Neural crest cell (in vitro differentiated cells): ENCODE measurements at places on chromosomes 2 and 18. TPM values are rescaled to one million over a fixed set of nuclear protein-coding genes. Genes with fewer than 3 reads are reported as not detected.

Gene CIB4
- total RNA-seq = not detected in 2 replicates

Gene CTAGE1
- total RNA-seq = not detected in 2 replicates

DNA sequence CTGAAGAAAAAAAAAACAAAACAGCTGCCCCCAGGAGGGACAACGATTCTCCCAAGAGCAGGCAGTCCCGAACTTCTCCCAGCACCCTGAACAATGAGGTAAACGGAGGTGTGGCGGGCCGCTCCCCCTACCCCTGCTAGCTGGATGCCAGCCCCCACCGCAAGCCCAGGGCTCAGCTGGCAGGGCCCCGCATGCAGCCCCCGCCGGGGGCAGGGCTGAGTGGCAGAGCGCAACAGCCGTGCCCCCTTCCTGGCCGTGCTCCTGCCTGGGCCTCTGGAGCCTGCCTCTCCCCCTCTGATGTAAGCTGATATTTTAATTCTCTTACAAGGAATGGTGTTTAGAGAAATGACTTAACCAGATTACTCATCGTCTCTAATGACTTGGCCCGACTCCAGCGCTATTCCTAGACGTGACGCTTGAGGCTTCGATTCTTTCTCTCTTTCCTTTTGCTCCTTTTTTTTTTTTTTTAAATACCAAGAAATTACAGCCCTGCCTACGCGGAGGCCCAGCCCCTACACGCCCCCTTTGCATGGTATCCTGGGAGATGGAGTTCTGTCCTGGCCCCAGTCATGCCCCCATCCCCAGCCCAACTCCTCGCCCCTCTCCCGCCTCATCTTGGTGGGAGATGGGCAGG, 4.6 kb upstream of the ARID5A start:
- no peak overlapping the region for H3K27ac ChIP-seq
- no peak for DNase-seq
- H3K4me3 ChIP-seq = peak overlapping the region; percentile 80
- no peaks in the 10 kb centered on the region for H3K36me3 ChIP-seq
- peaks cover 27% of the 10 kb centered on the region for H3K4me1 ChIP-seq

DNA sequence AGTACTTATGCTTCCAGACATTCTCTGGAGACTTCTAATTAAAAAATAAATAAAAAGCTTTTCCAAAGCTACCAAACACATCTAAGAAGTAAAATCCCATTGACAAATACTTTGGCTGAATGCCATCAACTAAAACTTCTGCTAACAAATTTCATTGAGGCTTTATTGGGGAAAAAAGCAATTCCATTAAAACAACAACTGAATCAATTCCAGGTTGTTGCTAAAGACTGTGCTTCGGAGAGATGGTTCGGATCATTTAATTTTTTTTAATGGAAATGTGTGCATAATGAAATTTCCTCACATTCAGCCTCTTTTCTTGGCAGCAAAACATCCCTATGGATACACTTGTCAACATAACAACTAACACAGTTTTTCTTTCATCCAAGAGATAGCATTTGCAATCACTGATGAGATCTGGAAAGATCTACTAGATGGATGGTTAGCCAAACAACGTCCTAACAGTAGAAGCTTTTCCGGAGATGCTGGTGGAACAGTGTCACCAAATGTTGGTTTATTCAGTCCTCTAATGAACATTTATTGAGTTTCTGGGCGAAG, 446.1 kb upstream of the FAM98A start:
- DNase-seq = no peak
- H3K4me1 ChIP-seq = no peaks in the 10 kb centered on the region
- no peak overlapping the region for H3K4me3 ChIP-seq
- no peaks in the 10 kb centered on the region for H3K36me3 ChIP-seq
- H3K27me3 ChIP-seq = no peaks in the 10 kb centered on the region

DNA sequence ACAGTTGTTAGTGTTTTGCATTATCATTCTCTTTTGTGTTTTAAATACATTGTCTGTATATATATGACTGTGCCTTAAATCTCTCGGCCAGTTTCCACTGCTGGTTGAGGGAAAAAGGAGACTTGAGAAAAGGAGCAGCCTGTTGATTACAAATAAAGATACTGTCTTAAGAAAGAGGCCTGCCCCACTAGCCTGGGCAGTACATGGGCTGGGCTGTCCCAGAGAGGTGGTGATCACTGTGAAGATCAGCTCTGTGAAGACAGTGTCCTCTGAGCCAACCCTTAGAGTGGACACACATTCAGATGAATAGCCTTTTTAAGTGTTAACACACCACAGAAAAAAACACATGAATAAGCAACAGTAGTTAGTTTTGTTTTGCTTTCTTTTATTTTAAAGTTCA, 10.0 kb upstream of the OTX1 start:
- H3K27me3 ChIP-seq = peaks cover 43% of the 10 kb centered on the region
- H3K4me3 ChIP-seq = no peak overlapping the region
- no peak for DNase-seq

DNA sequence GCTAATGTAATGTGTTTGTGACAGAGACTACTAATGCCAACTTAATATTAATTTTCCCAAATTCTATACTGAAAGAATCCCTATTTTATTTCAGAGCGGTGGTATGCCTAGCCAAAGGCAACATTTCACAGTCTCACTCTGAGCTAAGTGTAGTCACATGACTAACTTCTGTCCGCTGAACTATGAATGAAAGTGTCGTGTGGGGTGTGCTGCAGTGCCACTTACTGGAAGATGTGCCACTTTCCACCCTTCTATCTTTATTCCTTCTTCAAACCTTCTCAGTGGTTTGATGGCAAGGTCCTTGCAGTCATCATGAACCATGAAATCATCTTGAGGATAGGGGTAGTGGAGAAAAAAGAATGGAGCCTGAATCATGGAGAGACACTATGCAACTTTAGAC, 47.3 kb upstream of the C1D start:
- H3K27me3 ChIP-seq = no peaks in the 10 kb centered on the region
- H3K27ac ChIP-seq = no peak overlapping the region
- H3K36me3 ChIP-seq = peaks cover 3% of the 10 kb centered on the region
- no peak for DNase-seq
- no peaks in the 10 kb centered on the region for H3K4me1 ChIP-seq
- H3K4me3 ChIP-seq = no peak overlapping the region

- H3K27me3 ChIP-seq = no peaks in the 10 kb centered on the region
- H3K36me3 ChIP-seq = no peaks in the 10 kb centered on the region
- peaks cover 17% of the 10 kb centered on the region for H3K4me1 ChIP-seq
- DNase-seq = no peak
- no peak overlapping the region for H3K4me3 ChIP-seq
Measured at GRCh38 chr2:134262684-134263083, 8.8 kb downstream of the MGAT5 start.

DNA sequence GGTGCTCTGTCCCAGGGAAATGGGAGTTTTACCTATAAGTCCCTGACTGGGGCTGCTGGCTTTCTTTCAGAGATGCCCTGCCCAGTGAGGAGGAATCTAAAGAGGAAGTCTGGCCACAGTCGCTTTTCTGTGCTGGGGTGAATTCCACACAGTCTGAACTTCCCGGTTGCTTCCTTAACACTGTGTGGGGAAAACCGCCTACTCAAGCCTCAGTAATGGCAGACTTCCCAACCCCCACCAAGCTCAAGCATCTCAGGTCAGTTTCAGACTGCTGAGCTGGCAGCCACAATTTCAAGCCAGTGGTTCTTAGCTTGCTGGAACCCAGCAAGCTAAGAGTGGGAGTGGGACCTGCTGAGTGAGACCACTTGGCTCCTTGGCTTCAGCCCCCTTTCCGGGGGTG, 54.9 kb downstream of the NUP35 start:
- H3K27ac ChIP-seq = no peak overlapping the region
- no peak for DNase-seq
- no peaks in the 10 kb centered on the region for H3K4me1 ChIP-seq
- H3K4me3 ChIP-seq = no peak overlapping the region
- no peaks in the 10 kb centered on the region for H3K27me3 ChIP-seq

GRCh38 chr2:45191976-45192375, 182.7 kb upstream of the SIX2 start:
- H3K27me3 ChIP-seq = peaks cover 25% of the 10 kb centered on the region
- no peak overlapping the region for H3K4me3 ChIP-seq
- H3K27ac ChIP-seq = no peak overlapping the region
- no peaks in the 10 kb centered on the region for H3K4me1 ChIP-seq

Gene HOXD8
- total RNA-seq = not detected in 2 replicates

DNA sequence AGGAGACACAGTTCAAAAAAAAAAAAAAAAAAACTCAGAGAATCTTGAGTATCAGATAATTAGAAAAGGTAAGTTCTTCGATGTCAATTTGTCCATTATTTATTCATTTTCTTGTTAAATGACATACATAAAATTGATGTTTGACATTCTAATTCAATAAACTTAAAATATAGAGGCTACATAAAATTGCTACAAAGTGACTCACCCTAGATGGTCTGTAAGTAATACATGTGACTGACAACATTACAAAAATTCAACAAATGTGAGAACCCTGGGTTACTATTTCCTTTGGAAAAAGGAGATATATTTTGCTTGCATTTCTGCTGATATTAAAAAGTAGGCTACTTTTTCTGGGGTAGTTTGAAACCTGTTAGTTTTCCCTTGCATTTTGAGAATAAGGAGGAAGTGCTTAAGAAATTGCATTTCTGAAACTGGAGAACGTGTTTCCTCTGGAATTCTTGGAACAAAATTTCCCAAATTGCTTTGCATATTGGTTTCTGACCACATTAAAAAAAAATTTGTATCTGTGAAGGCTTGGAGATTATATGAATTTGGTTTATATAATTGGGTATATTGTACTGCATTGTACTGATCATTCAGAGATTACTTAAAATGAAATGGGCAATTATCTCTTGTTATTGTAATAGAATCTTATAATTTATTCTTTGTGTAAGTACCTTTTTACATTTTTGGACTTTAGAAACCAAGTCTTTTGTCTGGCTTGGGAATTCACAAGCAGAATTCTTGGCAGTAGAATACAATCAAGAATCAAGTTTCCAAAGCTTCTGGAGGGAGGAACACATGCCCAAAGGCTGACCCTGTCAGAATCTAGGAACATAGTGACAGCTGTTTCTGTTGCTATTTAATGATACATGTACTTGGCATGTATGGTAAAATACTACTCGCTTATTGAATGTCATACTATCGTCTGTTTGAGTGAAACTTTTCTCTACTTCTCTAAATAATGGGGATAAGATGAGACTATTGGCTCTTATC, 106.1 kb downstream of the DSEL start:
- H3K4me3 ChIP-seq = no peak overlapping the region
- no peak overlapping the region for H3K27ac ChIP-seq
- DNase-seq = no peak
- no peaks in the 10 kb centered on the region for H3K27me3 ChIP-seq
- H3K4me1 ChIP-seq = no peaks in the 10 kb centered on the region
- no peaks in the 10 kb centered on the region for H3K36me3 ChIP-seq

DNA sequence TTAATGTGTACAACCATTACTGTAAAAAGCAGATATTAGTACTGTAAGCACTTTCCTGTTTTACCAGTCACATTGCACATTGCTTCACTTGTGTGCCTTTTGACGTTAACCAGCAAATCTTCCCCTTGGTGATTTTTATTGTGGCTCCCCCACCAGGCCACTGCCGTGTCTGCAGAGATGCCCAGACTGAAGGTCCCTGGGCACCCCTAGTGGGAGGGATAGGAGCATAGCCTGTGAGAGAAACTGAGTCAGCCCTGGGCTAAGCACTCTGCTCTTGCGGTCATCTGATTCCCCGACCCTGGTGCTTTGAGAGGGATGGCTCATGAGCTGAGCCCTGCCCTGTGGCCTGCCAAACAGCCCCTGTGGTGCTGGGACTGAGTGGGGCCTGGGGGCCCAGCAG, 73.4 kb downstream of the INPP4A start:
- no peak overlapping the region for H3K27ac ChIP-seq
- H3K27me3 ChIP-seq = no peaks in the 10 kb centered on the region
- peaks cover 11% of the 10 kb centered on the region for H3K4me1 ChIP-seq

GRCh38 chr2:41771710-41772109, 276.1 kb upstream of the PKDCC start:
- H3K36me3 ChIP-seq = no peaks in the 10 kb centered on the region
- no peaks in the 10 kb centered on the region for H3K4me1 ChIP-seq
- peaks cover 12% of the 10 kb centered on the region for H3K27me3 ChIP-seq
- H3K4me3 ChIP-seq = no peak overlapping the region
- no peak for DNase-seq

GRCh38 chr2:39223909-39224308, 19.9 kb downstream of the CDKL4 start:
- no peak overlapping the region for H3K4me3 ChIP-seq
- DNase-seq = no peak
- H3K27me3 ChIP-seq = no peaks in the 10 kb centered on the region
- H3K36me3 ChIP-seq = no peaks in the 10 kb centered on the region
- H3K27ac ChIP-seq = no peak overlapping the region

- no peak overlapping the region for H3K4me3 ChIP-seq
- H3K27ac ChIP-seq = no peak overlapping the region
- H3K4me1 ChIP-seq = peaks cover 5% of the 10 kb centered on the region
- no peaks in the 10 kb centered on the region for H3K27me3 ChIP-seq
Measured at GRCh38 chr18:45046228-45046627, 365.5 kb downstream of the SETBP1 start.

DNA sequence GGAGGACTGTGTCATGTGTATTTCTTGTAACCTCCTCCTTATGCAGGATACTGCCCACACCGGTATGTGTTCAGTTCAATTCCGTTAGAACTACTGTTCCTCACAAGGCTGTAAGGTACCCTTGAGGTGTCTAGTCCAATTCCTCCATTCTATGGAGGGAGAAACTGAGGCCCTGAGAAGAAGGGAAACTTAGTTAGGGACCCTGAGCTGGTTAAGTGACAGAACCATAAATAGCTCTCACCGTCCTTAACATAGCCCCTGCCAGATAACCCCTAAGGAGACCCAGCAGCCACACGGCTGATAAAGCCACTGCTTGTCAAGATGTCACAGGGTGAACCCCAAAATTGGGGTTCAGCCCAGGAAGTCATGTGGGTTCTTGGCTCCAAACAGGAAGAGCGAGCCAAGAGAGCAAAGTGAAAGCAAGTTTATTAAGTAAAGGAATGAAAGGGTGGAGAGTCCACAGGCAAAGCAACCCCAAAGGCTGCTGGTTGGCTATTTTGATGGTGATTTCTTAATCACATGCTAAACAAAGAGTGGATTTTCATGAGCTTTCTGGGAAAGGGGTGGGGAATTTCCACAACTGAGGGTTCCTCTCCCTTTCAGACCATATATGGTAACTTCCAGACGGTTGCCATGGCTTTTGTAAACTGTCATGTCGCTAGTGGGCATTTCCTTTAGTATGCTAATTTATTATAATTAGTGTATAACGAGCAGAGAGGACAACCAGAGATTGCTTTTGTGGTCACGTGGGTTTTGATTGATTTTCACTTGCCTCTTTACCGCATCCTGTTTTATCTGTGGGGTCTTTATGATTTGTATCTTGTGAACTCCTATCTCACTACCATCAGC, 83.4 kb upstream of the RTN4 start:
- H3K36me3 ChIP-seq = no peaks in the 10 kb centered on the region
- H3K27ac ChIP-seq = peak overlapping the region; percentile 94
- H3K4me1 ChIP-seq = peaks cover 46% of the 10 kb centered on the region
- no peaks in the 10 kb centered on the region for H3K27me3 ChIP-seq
